H54 (cell line): ENCODE measurements at places on chromosomes 5 and 9.
A peak's percentile ranks its signal among the peaks of the same experiment; 100 is the strongest.

DNA sequence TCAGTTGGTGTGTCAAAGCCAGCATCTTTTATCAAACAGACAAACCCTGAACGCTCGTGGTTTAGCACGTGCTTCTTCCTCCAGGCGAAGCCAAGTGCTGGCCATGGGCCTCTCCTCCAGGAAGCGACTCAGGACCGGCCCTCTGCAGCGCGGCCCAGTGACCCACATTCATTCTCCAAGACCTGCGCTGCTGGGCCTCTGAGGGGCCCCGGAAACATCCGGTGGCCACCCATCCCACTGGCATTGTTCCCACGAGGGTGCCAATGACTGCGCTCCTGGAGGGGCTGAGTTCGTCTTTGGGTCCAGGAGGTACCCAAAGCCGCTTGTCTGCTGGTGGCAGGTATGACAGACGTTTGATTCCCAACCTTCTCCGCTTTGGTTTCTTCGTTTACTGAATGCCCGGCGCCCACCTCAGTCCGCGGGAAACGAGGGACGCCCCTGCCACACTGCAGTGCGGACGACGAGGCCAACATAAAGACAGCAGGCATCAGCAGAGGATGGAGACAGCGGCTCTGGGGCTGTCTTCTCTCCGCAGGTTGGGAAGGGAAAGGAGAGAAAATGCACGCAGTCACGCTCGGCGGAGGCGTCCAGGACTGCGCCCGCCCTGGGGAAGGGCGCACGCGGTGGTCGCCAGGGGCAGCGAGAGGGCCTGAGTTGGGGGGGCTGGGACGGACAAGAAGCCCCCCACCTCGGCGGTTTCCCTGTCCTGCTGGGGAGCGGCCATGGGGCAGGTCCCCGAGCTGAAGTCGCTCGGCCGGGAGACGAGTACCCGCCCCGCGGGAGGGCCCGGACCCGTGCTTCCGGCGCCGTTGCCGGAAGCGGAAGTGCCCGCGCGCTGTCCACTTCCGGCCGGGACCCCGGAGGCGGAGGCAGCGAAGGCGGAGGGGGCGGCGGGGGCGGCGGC is at the start of gene EXOC3:
EXOC3 (plus strand) TSS at position 842 of the 904 bp plus-strand sequence. CDS start 3,030 bp downstream, outside the sequence.
- peak; percentile 99 for DNase-seq

GRCh38 chr5:153565822-153566221 is 75.4 kb downstream of the GRIA1 start:
- no peak for DNase-seq

GRCh38 chr9:86604741-86605140 is 250.5 kb upstream of the TUT7 start:
- DNase-seq: no peak

DNA sequence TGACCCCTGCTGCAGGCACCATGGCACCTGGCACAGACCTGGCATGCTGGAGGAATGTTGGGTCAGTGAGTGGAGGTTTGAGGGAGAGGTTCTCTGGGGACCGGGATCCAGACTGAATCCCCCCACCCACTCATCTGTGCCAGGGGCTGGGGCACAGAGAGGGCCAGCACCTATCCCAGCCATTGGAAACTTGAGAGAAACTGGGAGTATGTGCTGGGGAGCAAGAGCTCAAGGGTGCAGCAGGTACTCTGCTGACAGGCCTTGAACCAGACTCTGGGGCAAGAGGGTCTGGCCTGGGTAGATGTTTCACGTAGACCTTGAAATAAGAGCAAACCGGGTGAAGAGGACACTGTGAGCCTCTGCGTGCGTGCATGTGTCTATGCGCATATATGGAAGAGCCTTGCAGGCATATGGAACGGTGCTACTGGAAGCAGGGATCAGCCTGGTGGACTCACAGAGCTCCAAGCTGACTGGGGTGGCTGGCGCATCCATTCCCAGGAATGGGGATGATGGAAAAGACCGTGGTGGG is 8.8 kb downstream of the FGF18 start:
- DNase-seq: no peak

- DNase-seq: no peak
Observed at GRCh38 chr5:129639331-129639730, 108.6 kb upstream of the MINAR2 start.

DNA sequence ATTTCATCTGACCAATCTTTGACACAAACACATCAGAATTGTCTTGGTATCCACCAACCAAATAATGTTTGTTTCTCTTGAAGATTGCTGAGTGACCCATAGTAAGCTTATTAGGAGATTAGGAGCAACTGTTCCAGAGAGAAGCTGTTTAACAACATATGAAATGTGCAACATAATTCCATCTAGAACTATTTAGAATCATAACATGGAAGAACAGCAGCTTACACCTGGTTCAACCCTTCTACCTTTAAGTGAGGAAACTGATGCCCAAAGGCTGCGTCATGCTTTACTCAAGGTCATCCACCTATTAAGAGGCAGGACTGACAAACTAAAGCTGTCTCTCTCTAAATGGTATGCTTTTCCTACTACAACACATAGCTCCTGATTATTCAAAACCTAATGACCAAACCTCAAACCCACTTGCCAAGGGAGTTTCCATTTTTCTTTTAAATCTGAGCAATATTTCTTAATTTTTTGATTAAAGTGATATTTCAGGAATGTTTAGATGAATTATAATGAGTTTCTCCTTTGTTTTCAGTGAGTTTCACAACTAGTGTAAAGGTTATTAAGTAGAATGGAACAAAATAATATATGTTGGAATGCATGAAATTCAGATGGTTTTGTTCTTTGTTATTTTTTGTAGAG is 545.9 kb downstream of the RAB3C start:
- DNase-seq: no peak

GRCh38 chr5:14009575-14009974 is 65.1 kb upstream of the DNAH5 start:
- DNase-seq: no peak

- no peak for DNase-seq
Observed at GRCh38 chr5:15069407-15069905, 197.9 kb upstream of the ANKH start.

- DNase-seq: no peak
Observed at GRCh38 chr5:115718927-115719326, 93.1 kb upstream of the TMED7 start.

GRCh38 chr5:178372142-178372571 is 139.6 kb upstream of the PHYKPL start:
- DNase-seq: no peak

DNA sequence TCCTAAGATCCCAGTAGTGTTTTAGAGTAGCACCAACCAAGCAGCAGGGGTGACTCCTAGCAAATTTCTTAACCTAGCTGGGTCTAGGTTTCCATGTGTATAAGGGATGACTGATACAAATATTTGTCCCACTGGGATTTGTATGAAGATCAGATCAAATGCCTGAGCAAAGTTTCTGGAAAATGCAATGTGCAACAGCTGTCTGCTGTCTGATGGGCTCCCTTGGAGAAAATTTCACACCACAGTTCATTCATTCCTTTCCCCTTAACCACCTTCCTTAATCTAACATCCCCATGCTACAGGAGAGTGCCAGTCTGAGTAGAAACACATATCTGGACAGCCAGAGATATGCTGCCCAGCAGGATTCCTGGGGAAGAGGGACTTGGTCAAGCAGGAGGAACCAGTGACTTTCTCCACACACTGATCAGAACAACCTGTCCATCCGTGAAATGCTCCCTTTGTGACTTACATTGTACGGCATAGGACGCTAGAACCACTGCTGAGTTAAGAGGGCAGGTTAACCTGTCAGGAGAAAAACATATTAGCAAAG is 53.3 kb downstream of the PTPN3 start:
- no peak for DNase-seq

DNA sequence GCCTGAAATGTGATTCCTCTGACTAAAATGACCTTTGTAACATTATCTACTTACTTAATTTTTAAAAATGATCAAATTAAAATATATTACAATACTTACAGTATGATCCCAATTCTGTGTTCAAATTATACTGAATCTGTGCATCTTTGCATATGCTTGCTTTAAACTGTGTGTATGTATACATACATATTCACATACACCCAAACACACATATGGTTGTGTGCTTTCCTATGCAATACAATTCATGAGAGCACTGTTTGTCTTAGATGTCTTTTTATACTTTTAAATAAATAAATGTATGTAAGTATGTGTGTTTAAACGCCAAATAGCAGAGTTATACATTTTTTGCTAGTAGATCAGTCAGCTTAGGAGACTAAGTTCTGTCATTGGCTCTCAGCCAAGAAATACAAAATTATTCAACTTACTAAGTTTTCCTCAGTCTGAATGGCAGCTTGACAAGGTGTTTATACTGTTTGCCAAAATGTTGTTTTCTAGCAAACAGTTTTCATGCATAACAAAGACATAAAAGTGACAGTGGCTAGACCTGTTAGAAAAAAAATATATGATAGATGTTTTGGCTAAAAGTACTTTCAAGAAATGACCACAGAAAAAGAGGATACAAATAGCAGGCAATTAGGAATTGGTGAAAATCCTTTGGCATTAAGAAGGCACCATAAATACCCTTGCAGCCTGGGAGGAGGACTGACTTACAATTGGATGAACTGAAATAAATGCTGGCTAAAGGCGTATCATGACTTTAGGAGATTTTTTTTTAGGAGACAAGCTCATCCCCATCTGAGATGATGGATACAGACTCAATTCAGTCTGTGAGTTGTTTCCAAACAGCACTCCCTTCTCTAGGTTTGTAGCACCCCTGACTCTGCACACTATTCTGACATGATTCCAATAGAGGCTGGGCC is 7.9 kb downstream of the TICAM2 start:
- DNase-seq: no peak

DNA sequence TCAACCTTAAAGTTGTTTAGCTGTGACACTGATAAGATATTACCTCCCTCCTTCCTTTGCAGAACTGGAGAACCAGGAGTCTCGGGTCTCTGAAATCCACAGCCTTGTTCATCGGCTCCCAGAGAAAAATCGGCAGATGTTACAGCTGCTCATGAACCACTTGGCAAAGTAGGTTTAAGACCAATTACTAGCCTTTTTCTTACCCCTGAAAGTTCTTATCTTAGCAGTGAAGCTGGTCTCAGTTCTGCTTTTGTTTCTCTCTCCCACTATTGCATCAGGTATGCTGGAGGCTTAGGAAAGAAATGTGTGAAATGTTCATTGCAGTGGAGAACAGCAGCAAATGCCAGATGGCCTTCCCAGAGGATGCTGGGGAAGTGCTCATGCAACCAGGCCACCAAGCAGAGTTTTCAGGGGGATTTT is 287.4 kb downstream of the ARHGAP26 start:
- no peak for DNase-seq

DNA sequence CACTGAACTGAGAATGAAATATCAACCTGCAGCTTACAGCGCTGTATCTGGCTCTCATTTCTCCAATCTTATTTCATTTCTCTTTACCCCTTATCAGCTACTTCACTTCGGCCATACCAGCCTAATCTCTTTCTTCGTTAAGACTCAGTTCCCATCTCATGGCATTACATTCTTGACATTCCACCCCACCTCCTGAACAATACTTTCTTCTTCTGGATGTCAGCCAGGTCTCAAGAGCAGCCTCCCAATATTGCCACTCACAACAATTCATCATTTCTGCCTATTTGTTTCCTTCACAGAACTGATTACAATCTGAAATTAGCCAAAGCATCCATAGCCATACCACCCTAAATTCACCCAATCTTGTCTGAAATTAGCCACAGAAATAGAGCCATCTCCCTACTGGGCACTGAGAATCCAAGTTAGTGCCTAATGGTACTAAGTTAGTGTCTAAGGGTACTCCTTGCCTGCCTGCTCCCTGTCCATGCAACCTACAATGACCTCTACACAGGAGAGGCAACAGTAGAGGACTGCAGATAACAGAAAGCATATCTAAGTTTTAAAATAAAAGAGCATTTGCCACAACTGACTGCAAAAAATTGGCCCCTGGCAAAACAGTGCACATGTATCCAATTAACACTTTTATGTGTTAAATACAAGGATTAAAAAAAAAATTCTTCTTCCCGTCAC is 35.2 kb downstream of the SETX start:
- DNase-seq: no peak

GRCh38 chr9:115411516-115411915 is 293.6 kb upstream of the TNC start:
- no peak for DNase-seq

GRCh38 chr5:31059889-31060288 is 133.6 kb upstream of the CDH6 start:
- DNase-seq: no peak
